ENCODE measurements at places on chromosomes 2 and 18.

DNA sequence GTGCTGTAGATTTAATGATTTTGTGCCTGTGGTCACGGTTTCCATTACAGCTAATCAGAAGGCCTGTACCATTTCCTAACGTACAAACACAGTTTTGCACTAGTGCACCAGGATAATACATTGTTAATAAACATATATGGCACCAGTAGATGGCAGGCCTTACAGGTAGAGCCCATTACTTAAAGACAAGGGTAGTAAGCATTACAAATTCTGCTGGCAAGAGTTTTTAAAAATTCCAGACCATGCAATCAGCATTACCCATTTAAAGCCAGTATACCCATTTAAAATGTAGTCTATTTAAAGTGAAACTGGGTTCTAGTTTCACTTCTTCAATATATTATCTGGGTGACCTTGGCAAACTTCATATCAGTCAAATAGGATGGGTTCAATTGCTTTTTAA is 224.2 kb downstream of the NUP35 start:
- no peak for DNase-seq

DNA sequence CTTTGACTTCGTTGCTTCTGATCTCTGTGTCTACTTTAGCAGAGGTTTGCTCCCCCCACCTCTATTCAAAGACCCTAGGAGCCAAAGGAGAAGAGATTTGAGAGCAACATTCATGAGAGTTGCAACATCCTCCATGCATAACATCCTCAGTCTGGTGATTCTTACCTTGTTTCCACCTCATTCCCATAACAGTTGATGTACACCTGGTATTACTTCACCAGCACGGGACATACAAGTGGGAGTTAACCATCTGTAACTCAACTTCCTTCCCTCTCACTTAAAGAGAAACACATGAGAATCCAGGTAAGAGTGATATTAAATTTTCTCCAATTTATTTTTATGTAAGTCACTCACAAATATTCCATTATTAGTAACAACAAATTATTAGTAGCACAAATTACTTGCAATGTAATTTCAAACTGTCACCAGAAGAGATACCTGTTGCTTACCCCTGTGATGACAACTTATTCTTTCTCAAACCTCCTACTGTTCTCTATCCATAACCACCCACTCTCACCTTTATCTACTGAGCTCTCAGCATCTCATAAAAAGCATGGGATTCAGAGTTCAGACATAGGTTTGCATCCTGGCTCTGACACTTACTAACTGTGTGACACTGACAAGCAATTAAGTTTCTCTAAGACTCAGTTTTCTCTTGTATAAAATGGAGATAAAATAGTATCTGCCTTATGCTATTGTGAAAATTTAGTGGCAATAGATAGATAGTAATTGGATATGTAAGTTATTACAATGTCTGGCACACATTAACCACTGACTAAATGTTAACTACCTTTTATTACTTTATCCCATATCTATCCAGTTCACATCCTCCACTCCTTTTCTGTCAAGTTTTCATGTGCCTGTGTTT is 184.6 kb upstream of the SRD5A2 start:
- DNase-seq, result no peak

DNA sequence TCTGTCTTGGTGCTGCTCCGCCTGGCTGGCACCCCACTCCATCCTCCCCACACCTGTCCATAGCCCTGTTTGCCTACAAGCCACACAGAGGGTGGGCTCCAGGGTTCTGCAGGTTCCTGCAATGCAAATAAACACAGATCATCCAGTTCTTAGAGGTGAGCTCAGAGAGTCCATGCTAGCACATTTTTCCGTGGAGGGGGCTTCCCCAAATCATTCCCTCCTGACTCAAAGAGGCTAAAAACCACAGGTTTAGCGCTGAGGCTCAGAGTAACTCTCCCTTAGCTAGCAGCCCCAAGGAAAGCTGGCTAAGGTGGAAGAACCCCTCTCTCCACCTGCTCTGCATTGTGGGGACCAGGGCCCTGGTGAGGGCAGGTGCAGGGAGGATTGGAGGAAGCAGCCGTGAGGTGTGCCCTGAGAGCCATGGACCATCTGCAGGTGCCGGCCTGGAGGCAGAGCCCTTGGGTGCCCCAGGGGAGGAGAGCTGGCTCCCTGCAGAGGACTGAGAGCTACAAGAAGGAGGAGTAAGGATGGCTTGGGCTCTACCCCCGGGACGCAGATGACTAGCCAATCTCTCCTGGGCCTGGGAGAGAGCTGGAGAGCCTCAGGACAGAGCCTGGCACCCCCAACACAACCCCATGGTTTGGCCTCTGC is 23.8 kb upstream of the TEX44 start:
- DNase-seq, result no peak

- DNase-seq, result no peak
These were observed 1015.0 kb downstream of the BCL11A start for GRCh38 chr2:59538398-59538911.

DNA sequence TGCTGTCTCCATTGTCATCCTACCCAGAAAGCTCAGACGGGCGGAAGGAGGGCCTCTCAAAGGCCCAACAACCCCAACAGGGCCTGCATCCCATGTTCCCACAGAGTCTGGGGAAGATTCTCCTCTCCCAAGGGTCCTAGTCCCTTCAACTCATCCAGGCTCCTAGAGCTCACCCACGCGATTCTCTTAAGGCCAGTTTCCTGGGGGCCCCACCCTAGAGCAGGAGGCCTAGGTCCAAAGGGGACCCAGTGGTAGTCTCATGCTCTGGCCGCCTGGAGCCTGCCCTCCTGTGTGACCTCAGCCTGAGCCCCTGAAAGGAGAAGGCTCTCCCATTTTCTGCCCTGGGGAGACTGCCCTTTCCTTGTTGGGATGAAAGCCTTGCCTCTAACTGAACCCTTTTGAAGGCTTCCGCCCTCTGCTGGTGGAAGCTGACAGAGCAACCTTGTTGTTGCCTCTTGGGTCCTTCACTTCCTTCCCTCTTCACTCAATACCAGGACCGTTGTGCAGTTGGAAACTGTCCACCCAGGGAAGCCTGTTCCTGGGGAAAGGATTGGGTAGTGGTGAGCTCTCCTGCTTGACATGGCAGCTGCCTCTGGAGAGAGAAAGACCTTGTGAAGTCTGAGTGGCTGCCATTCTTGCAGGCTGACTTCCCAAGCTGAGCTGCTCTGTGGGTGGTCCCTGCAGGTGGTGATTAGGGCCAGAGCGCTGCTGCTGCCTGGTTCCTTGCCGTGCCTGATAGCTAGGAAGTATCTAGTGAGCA is 86.0 kb upstream of the ALPP start:
- no peak for DNase-seq

GRCh38 chr2:101815154-101815553 is 117.6 kb downstream of the MAP4K4 start:
- no peak for DNase-seq

GRCh38 chr2:15941481-15941850 is 1.1 kb downstream of the MYCN start:
- DNase-seq, result no peak

DNA sequence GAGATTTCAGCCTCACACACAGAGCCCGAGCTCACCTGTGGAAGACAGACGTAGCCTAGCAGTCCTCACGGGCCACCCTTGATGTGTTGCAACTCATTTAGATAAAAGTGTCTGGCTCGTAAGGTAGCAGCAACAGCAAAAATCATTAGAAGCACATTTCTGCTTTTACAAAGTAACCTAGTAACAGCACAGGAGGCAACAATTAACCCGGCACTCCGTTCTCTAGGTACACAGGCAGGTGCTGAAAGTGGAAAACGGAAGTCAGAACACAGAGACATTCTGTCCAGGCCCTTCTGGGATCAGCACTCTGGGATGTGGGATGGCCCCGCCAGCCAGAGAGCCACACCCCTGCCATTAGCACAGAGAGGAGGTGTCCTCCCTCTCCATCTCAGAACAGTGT is 99.3 kb downstream of the KLHL29 start:
- no peak for DNase-seq

DNA sequence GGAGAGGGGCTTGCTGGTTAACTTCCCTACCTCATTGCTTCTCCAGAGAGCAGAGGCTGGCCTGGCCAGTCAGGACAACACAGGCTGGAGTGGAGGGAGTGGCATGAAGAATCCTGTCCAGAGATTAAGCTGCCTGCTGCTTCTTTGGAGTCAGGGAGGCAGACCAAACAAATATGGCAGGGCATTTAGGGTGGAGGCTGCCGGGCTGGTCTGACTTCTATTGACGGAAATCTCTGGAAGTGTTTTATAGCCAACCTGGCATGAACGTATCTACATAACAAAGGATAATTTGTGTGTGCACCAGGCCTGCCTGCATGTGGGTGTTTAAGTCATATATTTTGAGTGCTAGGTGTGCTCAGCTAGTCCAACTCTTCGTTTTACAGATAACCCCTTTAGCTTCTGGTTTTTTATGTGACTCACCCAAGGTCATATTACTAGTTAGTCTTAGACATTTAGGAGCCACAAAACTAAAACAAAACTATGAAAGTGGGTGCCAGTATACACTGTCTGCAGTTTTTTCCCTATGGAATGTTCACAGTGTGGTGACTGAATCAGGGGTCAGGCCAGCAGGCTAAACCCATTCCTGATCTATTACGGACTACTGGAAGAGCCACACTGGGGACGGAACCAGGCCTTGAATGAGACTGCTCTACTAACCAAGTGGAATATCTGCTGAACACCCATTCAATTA is 5.5 kb downstream of the NPC1 start:
- DNase-seq, result no peak

- DNase-seq, result no peak
These were observed 378.6 kb upstream of the CWC22 start for GRCh38 chr2:180385601-180386201.

DNA sequence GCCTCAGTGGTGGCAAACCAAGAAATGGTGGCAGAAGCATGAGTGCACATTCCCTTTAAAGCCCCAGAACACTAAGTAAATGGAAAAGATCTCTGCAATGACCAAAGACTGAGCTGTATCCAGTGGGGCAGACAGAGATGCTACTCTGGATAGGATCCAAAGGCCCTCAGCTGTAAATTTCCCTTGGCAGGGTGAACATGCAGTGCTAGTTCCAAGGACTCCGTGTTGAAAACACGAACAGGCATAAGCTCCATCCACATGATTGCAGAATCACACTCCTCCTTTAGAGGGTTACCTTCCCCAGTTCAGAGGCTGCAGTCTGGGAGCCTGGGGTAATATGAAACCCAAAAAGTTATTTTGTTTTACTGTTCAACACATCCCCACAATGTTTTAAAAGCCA is 98.6 kb upstream of the KLF7 start:
- no peak for DNase-seq

DNA sequence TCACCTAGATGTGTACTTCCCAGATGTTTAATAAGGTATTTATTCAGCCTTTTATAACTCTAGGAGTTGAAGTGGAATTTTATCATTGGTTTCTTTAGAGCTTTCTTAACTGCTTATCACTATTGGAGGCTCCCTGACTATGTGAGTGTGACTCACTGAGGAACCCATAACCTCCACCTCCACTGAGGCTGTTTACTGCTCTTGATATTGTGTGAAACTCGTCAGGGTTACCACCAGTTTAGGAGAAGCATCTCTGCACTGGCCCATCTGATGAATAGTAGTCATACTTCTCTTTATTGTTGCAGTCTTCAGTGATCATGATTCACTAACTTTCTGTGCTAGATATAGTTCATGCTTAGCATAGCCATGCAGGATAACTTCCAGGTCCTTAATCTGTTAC is 79.6 kb upstream of the UBXN4 start:
- no peak for DNase-seq

DNA sequence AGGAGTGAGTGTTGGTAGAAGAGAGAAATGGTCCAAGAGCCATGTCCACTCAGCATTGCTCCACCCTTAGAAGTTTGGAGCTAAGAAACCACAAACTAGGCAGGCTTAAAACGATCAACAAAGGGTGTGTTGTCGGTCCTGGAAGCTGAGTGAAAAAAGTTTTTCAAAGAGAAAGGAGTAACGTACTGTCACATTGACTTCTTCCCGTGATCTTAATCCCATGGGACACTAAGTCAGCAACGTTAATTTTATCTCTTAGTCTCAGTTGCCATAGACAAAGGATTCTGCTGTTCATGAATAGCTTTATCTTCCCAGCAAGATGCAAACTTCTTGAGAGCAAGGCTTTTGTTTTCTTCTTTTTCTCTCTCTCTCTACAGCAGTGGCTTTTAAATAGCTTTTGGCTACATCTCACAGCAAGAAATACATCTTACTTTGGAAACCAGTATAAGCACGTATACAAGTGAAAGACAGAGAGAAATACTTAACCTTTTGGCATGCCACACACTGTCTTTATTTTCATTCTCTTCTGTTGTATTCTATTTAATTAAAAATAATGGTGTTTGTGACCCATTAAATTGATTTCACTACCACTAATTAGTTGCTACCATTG is 377.4 kb downstream of the TGIF1 start:
- no peak for DNase-seq

DNA sequence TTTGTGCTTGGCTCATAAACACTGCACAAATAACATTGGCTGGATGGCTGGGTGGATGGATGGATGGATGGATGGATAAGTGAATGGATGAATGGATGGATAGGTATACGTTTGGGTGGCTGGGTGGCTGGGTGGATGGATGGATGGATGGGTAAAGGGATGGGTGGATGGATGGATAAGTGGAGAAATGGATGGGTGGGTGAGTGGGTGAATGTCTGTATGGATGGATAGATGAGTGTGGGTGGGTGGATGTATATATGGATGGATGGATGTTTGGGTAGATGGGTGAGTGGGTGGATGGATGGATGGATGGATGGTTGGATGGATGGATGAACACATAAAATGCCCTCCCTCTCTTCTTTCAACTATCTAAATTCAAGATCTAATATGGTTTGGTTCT is 38.1 kb downstream of the KCNF1 start:
- no peak for DNase-seq

DNA sequence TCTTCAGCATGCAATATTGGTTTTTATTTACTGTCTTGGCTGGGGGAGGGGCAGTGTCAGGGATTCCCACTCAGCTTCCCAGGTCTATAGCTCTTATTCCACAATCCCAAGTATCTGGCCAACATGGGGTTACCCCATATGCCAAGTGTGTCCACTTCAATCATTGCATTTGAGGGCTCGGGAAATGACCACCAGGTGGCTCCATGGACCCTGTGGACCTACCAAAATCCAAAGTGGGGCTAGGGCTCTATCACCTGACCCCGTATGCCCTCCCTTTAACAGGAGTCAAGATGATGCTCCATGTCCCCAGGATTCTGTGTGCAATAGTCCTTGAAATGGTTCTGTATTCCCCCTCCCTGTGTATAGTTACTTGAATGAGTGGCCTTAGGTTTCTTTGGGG is 12.1 kb upstream of the TRAF3IP1 start:
- DNase-seq, result no peak

Data from stimulated activated CD8-positive, alpha-beta memory T cell treated with anti-CD3 and anti-CD28 coated beads, Interleukin-15, amount 100 ng/mL, for 4 hours (primary cell).